GM12891 (cell line): ENCODE measurements at places on chromosomes 5 and 9.

- DNase-seq = no peak
Observed at GRCh38 chr9:98634685-98635336, 73.9 kb downstream of the GABBR2 start.

- peak; percentile 10 for DNase-seq
Observed at GRCh38 chr5:134289509-134290113, 63.7 kb upstream of the PPP2CA start.

- DNase-seq = no peak
Observed at GRCh38 chr9:71819115-71819739, 50.9 kb upstream of the CEMIP2 start.

- no peak for DNase-seq
Observed at GRCh38 chr5:113900816-113901215, 387.3 kb downstream of the YTHDC2 start.

- no peak for DNase-seq
Observed at GRCh38 chr9:551986-552929, 289.2 kb upstream of the DMRT1 start.

GRCh38 chr5:98941131-98941883 is 12.5 kb upstream of the CHD1 start:
- DNase-seq = no peak

DNA sequence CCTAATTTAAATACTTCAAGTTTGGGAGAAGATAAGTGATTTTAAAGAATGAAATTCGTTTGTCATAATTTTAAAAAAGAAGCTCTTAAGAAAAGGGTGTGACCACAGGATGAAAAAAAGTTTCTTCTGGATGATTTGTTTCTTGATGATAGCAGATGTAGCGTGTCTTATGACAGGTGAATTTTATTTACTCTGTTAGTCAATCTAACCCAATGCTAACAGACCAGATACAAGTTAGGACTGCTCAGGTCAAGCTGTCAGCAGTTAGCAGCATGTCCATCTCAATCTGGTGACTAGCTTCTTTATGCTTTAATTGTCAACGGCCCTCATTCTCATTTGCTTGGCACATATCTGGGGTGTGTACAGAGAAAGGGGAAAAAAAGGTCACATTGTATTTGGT is 456.0 kb downstream of the BNC2 start:
- DNase-seq = no peak

DNA sequence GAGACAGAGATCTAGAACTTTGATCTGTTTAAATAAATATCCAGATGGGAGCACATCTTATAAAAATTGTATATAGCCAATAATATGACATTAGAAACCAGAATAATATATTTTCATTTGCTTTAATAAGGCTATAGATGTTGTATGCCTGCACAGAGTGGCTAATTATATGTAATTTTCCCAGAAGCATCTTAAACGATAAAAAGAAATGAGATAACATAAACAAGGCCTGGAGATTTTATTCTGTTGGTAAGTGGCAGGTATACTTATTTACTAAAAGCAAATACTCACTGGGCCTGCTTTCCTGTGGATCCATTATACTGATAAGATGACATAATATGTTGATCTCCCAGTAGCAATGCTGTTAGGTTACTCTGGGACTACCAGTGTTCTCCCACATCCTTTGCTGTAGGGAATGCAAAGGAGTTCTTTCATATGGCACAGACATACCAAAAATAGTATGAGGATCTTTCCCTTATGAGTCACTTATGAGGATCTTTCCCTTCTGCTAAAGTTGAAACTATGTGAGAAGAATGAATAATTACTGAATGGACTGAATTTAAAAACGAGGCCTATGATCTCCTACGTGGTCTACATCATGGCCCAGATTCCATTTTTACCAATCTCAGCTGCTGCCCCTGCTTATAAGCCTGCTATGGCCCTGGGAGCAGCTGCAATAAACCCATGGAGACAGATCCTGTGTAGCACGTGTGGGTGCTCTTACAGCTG is 112.1 kb downstream of the NUDT12 start:
- DNase-seq = no peak

GRCh38 chr9:4339836-4340560 is 40.1 kb upstream of the GLIS3 start:
- DNase-seq = no peak

DNA sequence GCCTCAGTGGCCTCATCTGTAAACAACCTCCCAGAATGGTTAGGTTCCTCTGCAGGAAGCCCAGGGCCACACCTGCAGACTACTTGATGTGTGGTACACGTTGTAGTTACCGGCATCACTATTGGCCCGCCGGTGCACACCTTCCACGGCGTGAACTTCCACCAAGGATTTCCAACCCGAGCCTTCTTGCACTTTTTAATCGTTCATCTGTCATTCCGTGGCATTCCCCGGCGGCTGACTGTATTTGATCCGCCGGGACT is 5.3 kb upstream of the TRIM41 start:
- no peak for DNase-seq

GRCh38 chr5:140391312-140391711 is 10.3 kb upstream of the ANKHD1 start:
- no peak for DNase-seq

GRCh38 chr5:155148694-155149093 is 135.1 kb downstream of the KIF4B start:
- DNase-seq = no peak

- no peak for DNase-seq
Observed at GRCh38 chr9:89460551-89460950, 37.4 kb downstream of the SEMA4D start.

- DNase-seq = no peak
Observed at GRCh38 chr5:119465640-119466039, 13.3 kb downstream of the HSD17B4 start.

- no peak for DNase-seq
Observed at GRCh38 chr5:125181159-125181558, 434.7 kb upstream of the ZNF608 start.

GRCh38 chr9:73597039-73597438 is 445.4 kb downstream of the ANXA1 start:
- no peak for DNase-seq

DNA sequence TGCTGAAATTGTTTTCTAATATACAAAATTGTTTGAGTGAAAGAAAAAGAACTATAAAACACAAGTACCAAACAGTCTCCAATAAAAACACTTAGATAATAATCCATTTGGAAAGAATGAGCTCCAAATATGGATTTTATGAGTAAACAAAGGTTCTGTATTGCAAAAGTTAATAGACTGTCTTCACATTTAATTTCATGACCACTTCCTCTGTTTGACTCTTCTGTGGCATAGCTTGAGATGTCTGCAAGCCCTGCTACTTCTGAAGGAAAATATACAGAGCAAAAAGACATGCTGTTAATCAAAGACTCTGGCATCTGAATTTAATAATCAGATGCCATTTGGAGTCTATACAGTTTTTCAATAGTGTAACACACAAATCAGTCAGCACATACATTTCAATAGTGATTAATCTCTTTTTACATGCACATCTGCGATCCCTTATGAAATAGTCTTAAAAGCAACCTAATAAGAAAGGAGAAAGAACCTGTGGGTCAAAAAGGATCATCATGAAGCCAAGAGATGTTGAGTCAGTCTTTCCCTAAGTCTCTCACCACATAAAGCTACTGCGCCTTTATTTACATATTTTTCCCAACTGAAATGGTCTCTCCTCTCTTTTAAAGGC is 165.4 kb upstream of the LHFPL2 start:
- no peak for DNase-seq

- DNase-seq = no peak
Observed at GRCh38 chr9:97321691-97322090, 14.2 kb downstream of the CCDC180 start.

GRCh38 chr5:94849821-94850736 is 231.6 kb downstream of the SLF1 start:
- DNase-seq = peak; percentile 7

- DNase-seq = no peak
Observed at GRCh38 chr9:1875251-1875851, 139.8 kb upstream of the SMARCA2 start.

GRCh38 chr5:134741052-134741451 is 2.7 kb downstream of the CAMLG start:
- no peak for DNase-seq

DNA sequence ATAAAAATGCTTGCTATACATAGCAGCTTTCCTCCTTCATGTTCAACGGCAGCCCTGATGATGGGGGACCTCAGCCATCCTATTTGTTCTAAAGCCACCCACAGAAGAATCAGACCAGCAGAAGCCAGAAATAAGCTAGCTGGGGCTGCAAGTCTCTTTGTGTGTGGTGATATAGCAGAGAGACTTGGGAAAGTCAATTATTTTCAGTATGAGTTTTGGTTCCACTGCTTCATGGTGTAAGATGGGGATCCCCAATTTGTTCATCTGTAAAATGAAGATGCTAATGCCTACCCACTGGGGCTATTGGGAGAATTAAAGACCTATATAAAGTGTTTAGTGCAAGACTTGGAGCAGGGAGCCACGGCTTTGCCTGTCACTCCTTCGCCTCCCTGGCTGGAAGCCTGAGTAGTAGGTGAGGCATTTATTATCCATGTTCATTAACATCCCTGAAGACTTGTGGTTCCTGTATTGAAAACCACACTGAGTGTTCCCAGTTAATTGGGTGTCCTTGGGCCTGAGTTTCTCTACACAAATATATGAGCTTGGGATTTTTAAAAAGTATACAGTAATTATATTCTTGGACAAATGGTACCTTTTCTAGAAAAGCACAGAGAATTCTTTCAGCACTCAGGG is 210.1 kb upstream of the SLC24A2 start:
- no peak for DNase-seq

- no peak for DNase-seq
Observed at GRCh38 chr9:113601656-113602055, 138.1 kb downstream of the RGS3 start.

- no peak for DNase-seq
Observed at GRCh38 chr5:91219091-91219802, 163.9 kb downstream of the ARRDC3 start.

DNA sequence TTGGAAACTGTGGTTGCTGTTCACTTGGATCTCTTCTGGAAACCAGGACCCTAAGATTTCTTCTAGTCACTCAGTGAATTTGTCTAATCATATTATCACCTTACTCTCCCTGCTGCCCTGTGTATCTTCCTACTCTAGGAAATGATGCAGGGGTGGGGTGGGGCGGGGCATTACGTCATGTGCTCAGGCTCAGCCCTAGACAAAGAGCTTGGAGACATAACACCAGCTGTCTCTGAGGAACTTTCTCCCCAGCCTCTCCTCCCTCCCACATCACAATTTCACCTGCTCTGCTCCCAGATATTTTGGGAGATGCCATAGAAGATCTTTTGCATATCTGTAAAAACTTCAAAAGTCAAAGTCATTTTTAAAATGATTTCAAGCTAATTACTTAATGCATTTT is 470.4 kb downstream of the ZSWIM6 start:
- no peak for DNase-seq

- DNase-seq = no peak
Observed at GRCh38 chr9:85729882-85730281, 11.9 kb downstream of the AGTPBP1 start.

DNA sequence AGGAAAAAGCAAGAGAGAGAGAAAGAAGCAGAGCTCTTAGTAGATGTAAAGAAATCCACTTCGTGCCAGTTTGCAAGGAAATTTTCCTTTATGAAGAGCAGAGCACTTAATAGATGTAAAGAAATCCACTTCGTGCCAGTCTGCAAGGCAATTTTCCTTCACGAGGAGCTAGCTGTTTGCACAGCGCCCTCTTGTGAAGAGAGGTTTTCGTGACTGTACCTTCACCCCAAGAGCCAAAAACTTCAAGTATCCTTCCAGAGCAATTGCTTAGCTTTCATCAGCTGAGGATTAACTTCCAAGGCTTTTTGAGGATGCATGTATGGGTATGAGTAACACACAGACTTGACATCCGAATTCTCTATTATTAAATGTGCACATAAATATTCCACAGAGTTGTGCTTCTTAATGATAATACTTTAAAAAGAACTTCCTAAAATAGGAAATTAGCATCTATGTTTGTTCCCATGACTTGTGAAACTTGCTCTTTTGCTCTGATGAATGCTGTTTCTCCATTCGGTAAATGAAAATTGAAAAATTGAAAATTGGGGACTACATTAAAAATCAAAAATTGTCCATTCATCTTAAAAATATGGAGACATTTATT is 525.6 kb downstream of the PDE4D start:
- DNase-seq = no peak

DNA sequence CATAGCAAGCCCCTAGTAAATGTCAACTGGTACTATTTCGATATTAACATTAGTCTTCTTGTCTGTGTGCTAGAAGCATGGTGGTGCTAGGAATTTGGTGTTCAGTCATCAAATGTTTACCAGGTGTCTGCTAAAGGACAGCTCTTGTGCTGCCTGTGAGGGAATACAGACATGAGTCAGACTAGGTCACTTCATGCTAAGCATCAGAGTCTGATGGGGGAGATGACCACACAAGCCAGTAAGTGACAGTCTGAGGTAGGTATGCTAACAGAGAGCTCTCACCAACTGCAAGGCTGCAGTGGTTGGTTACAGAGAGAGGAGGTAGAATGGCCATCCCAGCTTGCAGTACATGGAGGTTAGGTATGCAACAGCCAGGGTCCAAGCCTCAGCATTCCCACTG is 320.9 kb downstream of the CDK5RAP2 start:
- DNase-seq = no peak

GRCh38 chr9:113482341-113482740 is 18.8 kb downstream of the RGS3 start:
- DNase-seq = no peak

DNA sequence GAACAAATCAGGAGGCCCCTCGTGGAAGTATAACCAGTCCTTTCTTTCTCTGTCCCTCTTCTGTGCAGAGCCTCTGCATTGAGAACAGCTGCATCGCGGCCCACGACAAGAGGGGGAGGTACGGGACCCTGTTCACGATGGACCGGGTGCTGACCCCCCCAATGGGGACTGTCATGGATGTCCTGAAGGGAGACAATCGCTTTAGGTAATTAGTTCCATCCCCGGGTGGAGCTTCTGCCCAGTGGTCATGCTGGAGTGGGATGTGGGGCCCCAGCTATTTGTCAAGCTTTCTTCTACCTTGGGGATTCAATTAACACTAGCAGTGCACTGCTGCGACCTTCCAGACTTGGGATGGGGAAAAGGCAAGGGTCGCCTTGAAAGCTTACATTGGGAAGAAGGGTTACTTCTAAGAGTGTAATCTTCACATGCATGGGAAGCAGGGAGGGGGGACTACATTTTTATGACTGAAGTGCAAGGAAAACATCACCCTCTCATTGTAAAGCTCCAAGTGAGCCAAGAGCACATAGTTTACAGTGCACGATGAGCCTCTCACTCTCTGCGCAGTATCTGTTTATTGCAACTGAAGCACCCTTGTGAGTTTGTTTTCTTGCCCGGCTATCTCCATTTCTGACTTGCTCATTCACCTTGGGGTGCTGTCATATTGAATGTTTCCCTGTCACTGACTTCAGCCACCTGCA is 27.0 kb downstream of the TGFBI start:
- DNase-seq = no peak

DNA sequence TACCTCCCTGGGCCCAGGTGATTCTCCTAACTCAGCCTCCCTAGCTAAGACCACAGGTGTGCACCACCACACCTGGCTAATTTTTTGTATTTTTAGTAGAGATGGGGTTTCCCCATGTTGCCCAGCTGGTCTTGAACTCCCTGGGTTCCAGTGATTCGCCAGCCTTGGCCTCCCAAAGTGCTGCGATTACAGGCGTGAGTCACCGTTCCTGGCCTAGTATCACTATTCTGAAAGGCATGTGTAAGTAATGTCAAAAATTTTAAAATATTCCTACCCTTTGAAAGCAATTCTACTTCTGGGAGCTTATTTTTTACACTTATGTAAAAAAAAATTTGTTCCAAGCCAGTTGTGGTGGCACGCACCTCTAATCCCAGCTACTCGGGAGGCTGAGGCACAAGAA is 27.1 kb upstream of the TLE1 start:
- DNase-seq = no peak

GRCh38 chr5:57085306-57086081 is 88.4 kb upstream of the GPBP1 start:
- no peak for DNase-seq

- DNase-seq = no peak
Observed at GRCh38 chr5:21807953-21808352, 1045.2 kb downstream of the CDH12 start.
